ENCODE measurements at places on chromosomes 2 and 18.
A peak's percentile ranks its signal among the peaks of the same experiment; 100 is the strongest.

GRCh38 chr2:112958428-112959108, 19.2 kb upstream of the IL36G start:
- peak; percentile 57 for DNase-seq

DNA sequence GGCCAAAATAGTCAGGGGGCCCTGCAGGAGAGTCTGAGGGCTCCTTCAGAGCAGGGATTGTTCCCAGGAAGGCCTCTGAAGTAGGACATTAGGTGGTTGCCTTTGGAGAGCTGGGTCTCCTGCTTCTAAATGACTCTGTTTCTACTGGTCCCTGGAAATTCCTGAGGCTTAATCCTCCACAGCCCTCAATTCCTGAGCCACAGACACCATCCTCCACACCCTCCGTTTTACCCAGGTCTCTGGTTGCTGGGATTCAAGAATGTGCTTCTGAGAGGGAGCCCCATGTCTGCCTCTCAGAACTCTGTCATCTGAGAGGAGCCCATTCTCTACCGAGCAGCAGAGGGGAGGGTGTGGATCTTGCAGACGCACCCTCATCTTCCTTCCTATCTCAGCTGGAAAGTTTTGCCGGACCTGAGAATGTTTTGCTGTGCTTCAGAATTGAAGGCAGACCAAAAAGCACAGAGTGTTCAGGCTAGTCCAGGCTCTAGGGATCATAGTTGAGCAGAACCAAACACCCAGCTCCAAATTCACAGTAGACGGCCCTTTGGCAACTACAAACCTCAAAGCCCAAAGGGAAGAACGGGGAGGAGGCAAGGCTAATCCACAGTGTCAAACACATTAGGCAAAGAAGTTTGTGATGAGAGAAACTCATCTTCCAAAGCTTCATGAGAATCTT, 8.1 kb downstream of the VIT start:
- DNase-seq: no peak

DNA sequence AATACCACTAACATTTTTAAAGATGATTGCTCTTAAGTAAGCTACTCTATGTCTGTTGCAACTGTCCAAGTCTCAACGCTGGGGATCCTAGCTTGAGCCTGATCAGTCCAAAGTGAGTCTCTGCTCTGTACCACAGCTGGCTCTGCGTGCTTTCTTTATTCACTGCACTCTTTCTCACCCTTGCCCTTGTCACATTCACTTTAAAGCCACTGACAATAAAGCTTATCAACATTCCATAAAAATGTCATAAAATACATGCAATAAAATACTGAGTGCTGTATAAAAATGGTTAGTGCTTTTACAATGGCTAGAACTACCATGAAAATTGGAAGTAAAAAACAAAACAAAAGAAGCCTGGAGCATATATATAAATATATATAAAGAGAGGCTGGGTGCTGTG, 45.5 kb upstream of the LRRTM4 start:
- no peak for DNase-seq

DNA sequence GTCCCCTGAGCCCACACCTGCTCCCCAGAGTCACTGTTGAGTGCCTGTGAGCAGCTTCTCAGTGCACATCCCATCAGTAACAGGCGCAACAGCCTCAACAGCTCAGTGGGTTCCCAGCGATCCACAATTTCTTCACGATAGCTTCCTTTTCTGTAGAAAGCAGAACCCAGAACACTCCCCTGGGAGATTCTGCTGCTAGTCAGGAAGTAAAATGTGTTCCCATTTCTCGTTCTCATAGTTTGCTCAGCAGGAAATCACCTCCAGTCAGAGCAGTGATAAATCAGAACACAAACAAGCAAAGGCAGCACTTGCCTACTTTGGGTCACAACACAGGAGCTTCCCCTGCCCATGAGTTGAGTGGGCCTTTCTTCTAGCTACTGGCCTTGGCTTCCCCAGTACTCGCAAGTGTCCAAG, 48.9 kb upstream of the ATG16L1 start:
- DNase-seq: no peak

Data from NCI-H1105 treated with DMSO at 0.1 percent for 48 hours (cell line).